NCI-H345 (cell line): ENCODE measurements at places on chromosomes 6 and 20.

GRCh38 chr20:63238514-63239125 is 2.9 kb downstream of the BIRC7 start:
- DNase-seq: no peak

DNA sequence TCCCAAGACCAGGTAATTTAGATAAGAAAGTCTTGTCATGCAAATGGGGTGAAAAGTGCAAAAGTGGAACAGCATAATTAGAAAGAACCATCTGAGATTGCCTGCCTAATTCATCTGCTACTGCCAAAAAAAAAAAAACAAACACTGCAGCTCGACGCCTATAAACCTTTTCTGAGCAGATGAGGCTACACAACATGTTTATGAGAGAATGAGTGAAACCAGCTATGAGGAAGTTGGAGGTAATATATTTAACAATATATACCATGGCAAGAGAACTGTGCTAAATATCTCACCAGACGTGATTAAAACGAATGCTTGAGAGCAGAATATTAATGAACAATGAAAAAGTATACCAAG is 50.0 kb downstream of the LAMA4 start:
- no peak for DNase-seq

GRCh38 chr6:33416386-33417127 is 1.4 kb downstream of the CUTA start:
- DNase-seq: no peak

GRCh38 chr6:136950436-136951126 is 28.5 kb downstream of the SLC35D3 start:
- no peak for DNase-seq

- DNase-seq: no peak
Observed at GRCh38 chr6:31307669-31308049, 35.8 kb upstream of the HLA-C start.

DNA sequence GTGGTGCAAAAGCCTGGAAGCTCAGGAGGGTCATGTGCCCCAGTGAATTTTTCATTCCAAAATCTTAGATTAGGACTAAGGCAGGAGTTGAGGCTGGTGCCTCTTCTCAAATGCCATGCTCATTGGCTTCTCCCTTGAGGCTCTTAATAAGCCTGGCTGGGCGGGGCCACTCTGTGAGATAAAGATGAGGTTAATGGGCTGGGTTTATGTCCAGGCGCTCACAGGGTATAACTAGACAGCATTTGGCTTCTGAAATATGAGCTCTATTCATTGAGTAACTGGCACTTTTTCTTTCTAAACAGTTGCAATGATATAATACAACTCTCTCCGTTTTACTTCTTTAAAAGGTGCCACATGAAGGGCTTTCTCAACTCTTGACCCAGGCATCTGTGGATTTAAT is 156.3 kb downstream of the SCML4 start:
- no peak for DNase-seq

GRCh38 chr20:41848180-41848579 is 230.0 kb upstream of the CHD6 start:
- DNase-seq: no peak

GRCh38 chr6:75135450-75135849 is 70.4 kb downstream of the COL12A1 start:
- no peak for DNase-seq

- DNase-seq: no peak
Observed at GRCh38 chr20:32463642-32464400, 105.7 kb downstream of the ASXL1 start.

- DNase-seq: no peak
Observed at GRCh38 chr6:132114201-132114825, 163.1 kb upstream of the CCN2 start.

DNA sequence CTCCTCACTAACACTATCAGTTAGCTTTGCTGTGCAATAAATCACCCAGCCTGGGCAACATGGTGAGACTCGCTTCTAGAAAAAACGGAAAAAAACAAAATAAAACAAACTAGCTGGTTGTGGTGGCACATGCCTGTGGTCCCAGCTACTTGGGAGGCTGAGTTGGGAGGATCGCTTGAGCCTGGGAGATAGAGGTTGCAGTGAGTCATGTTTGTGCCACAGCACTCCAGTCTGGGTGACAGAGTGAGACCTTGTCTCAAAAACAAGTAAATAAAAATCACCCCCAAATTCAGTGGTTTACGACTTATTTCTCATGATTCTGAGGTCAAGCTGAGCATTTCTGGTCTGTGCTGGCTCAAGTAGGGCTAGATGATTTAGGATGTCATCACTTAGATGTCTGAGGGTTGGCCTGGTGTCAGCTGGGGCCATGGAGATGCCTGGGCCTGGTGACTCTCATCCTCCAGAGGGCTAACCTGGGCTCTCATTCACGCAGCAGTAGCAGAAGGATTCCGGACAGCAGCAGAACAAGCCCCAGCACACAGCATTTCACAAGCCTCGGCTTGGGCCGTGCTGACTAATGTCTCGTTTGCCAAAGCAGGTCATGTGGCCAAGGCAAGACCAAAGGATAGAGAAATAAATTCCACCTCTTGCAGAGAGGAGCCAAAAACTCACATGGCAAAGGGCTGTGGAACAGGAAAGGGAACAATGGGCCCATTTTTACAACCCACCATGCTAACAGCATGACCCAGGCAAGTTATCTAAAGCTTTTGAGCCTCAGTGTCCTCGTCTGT is 32.5 kb downstream of the MGME1 start:
- DNase-seq: no peak

GRCh38 chr20:51311636-51312479 is 230.7 kb downstream of the NFATC2 start:
- DNase-seq: no peak

DNA sequence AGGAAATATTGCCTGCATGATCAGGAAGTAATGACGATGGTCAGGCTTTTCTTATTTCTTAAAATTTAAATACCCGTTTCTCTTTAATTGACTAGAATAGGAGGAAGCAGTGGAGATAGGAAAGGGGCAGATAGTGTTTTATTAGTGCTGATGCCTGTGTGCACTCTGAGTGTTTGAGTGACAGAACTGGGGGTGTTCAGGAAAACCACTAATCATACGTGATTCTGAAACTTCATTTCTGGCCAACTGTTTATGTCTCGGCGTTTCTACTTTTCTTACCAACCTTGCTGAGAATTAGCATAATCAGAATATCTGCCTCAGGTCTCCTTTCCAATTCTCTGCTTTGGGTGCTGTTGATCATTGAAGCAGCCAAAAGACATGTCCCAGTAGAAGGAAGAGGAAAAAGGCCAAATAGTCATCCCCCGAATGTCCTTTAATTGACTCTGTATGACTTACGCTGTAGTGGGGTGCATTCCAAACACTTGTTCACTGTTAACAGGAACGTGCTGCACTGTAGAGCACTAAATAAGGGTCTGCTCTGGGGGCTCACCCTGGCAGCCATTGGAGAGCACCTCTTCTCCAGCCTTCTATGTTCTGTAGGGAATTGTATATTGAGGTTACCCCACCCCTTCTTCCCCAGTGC is 152.9 kb downstream of the JARID2 start:
- DNase-seq: no peak

GRCh38 chr20:50744143-50744792 is 12.9 kb downstream of the PARD6B start:
- peak; percentile 10 for DNase-seq
